ENCODE measurements at places on chromosomes 1 and 21.

GRCh38 chr1:228064741-228065542 lies 17.6 kb upstream of the ARF1 start:
- DNase-seq: no peak

DNA sequence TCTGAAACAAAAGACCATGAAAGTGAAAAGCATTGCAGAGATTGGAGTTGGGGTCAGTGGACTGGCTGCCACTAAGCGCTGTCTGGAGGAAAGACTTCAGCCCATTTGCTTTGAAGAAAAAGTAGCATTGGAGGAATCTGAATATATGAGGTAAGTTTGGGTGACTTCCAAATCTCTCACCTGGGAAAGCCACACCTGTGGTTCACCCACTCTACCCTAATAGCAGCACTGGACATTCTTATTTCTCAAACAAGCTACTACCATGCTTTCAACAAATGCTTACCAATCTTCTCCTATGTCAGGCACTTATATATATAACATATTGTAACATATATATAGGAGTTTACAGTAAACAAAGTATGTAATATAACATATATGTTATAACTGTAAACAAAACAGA lies 76.0 kb upstream of the POGK start:
- no peak for DNase-seq

DNA sequence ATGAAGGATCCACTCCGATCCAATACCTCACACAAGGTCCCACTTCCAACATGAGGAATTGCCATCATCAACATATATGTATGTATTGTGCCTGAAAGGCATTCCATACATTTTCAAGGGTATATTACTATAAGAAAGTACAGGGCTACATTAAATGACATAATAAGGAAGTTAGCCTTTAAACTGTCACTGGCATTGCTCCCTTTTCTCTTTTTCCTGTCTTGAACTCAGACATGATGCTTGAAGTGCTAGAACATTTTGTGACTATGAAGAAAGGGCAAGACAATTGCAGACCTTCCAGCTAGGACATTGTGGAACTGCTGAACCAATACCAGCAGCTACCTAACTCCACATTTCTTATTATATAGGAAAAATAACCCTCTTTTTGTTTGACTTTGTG lies 2.9 kb upstream of the TSPAN2 start:
- DNase-seq: no peak

DNA sequence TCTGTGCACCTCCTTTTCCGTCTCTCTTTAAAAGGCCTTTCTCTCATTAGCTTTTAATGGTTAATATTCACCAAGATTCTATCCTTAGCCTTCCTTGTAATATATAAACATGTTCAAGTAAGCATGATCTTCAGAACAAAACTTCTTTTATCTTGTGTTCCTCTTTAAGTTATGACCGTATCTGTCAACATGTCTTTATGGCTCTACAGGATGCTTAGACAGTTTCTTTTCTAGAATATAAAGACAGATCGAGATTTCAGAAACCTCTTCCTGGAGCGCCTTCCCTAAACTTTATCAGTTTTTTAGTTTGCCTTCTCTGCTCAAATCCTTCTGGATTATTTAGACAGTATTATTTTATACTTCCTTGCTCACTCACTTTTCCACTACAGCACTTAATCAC lies 7.2 kb downstream of the RO60 start:
- DNase-seq: no peak

GRCh38 chr1:67743072-67743725 lies 58.2 kb downstream of the GADD45A start:
- DNase-seq: no peak

- no peak for DNase-seq
Observed at GRCh38 chr1:2415801-2416208, 3.4 kb upstream of the PEX10 start.

DNA sequence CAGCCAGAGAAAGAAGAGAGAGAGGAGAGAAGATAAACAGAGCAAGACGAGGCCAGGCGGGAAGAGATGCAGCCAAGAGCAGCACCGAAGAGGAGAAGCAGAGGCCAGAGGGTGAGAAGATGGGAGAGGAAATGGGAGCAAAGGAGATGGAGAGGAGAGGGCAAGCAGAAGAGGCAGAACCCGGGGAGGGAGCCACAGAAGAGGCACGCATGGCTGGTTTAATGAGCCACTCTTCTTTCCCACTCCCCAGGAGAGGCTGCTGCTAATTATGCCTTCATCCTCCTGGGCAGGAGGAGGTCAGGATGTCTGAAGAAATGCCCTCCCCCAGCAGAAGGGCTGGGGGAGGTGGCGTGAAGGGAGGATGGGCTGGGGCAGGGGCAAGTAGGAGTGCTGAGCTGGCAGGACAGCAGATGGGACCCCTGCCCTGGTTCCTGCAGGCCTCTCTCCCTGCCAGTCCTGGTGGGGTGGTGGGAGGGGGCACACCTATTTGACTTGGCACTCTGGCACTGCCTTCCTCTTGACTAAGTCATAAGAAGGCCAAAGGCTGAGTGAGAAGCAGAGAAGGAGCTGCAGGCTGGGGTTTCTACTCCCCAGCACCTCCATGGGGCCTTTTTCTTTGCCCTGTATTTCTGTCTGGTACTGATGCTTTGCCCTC lies 32.3 kb downstream of the KIRREL1 start:
- DNase-seq: no peak

- DNase-seq: no peak
Observed at GRCh38 chr1:158396646-158397045, 2.6 kb downstream of the OR10T2 start.

- no peak for DNase-seq
Observed at GRCh38 chr1:57868239-57868638, 444.4 kb upstream of the DAB1 start.

All from activated CD4-positive, alpha-beta T cell treated with anti-CD3 and anti-CD28 coated beads for 24 hours (primary cell).